Gastroesophageal sphincter (tissue), 4 donors: ENCODE measurements at places on chromosomes 3 and 15.

- no peak for ATAC-seq
These were observed 375.9 kb downstream of the FOXP1 start for GRCh38 chr3:71207632-71208031.

- ATAC-seq = no peak
These were observed 102.9 kb downstream of the SRGAP3 start for GRCh38 chr3:9146367-9147071.

- ATAC-seq = no peak
These were observed 244.7 kb upstream of the ZPLD1 start for GRCh38 chr3:102189956-102190723.

DNA sequence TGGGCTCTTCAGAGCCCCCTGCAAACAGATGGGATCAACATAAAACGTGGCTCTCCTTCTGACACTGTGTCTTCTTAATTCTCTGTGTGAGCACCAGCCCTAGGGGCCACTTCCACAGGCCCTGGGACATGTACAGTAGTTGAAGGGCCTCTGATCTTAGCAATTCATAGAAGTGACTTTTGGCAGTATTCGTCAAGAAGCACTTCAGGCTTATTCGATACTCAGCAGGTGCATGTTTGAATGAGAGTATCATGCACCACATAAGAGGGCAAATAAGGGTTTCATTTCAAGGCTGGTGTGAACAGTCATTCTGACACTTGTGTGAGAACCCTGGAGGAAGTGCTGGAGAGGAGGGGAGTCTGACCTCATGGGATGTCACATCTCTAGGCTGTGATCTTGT is 113.9 kb downstream of the GABRG3 start:
- ATAC-seq = no peak

DNA sequence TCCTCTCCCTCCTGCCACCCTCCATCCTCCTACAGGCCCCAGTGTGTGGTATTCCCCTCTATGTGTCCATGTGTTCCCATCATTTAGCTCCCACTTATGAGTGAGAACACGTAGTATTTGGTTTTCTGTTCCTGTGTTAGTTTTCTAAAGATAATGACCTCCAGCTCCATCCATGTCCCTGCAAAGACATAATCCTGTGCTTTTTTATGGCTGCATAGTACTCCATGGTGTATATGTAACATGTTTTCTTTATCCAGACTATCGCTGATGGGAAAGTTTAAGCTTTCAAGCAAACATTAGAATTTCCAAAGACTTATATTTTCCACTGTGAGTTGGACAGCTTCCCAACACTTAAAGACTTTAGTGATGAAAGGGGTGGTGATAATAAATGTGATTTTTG is 105.9 kb upstream of the PIAS1 start:
- no peak for ATAC-seq

DNA sequence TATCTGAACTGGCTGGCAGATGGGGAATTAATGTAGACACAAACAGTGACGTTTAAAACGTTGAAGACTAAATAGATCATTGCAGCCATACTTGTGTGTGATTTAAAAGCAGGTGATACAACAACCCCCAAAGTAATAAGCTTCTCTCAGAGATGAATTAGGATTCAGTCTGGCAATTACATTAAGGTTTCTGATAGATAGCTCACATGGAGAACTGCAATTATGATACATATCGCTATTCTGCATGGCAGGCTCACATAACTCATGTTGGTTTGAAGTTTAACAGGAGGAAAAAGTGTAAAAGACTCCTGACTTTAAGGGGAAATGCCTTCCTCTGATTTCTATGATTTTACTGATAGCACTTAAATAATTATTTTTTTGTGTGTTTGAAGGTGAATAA is 196.9 kb downstream of the CLSTN2 start:
- no peak for ATAC-seq
